Uterus (tissue), 4 donors: ENCODE measurements at places on chromosomes 5 and 9.

DNA sequence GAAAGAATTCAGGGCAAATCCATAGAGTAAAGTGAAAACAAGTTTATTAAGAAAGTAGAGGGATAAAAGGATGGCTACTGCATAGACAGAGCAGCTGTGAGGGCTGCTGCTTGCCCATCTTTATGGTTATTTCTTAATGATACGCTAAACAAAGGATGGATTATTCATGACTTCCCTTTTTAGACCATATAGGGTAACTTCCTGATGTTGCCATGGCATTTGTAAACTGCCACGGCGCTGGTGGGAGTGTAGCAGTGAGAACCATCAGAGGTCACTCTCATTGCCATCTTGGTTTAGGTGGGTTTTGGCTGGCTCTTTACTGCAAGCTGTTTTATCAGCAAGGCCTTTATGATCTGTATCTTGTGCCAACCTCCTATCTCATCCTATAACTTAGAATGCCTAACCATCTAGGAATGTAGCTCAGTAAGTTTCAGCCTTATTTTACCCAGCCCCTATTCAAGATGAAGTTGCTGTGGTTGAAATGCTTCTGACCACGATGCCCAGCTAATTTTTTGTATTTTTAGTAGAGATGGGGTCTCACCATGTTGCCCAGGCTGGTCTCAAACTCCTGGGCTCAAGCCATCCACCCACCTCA lies 42.1 kb downstream of the RFK start:
- no peak for DNase-seq

- DNase-seq = no peak
Measured at GRCh38 chr5:32445287-32445758, 783 bp upstream of the ZFR start.

GRCh38 chr9:86816868-86817267 lies 130.4 kb downstream of the GAS1 start:
- no peak for DNase-seq

DNA sequence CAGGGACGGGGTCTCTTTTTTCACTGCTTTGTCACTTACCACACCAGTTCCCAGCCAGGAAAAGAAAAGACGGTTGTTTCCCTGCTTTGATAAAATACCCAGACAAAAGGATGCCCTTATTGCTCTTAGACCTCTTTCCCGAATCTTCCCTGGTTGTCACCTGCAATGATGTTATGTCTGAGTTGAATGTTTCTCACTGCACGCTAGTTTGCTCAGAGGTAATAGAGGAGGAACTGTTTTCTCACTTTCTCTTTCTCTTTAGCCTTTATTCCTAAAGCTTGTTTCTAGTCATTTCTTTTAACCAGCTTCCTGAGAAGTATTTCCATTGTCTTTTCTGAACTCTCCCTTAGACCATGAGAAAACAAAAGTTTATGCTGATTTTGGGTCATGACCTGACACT lies 32.9 kb downstream of the ACER2 start:
- DNase-seq = no peak

DNA sequence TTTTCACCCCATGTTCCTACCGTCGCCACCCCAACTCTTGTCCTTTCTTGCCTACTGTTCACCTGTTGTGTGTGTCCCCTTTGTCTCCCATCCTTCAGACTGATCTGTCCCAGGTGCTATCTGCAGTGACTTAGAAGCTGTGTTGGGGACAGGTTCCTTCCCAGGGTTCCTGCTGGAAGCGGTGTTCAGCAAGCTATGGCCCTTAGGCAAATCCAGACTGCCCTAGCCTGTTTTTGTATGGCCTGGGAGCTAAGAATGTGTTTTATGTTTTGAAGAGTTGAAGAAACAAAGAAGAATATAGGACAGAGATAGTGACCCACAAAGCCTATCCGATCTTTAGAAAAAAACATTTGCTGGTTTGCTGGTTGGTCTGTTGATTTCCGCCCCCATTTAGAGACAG lies 236.4 kb downstream of the GOLPH3 start:
- no peak for DNase-seq

DNA sequence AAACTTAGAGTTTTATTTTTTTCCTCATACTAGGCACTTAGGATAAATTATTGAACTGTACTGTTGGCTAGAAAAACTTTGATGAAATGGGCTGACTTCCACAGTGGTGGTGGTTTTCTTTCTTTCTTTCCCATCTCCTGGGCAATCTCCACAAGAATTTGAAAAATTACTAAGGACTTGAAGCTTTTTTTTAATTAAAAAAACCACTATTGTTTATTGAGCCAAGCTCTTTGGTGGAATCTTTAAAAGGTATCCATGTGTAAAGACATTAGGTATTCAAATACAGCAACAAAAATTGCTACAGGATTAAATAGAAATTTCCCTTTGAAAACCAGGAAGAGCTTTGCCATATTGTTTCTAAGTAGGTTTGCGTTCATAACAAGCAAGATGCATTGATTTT lies 14.1 kb downstream of the MARCHF6 start:
- no peak for DNase-seq

DNA sequence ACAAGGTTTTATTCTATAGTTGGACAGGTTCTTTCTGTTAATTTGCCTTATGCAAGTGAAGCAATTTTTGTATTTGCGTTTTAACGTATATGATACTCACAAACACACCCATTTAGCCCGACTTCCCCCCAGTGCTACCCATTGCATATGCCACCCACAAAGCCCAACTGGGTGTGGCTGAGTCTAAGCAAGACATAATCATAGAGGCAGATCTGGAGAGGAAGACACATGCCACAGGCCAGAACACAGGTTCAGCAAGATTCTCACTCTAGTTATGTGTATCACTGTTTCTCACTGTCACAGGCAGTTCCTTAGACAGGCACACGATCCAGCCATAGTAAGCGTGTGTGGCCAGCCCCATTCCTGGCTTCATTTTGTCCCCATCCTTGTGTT lies 29.0 kb upstream of the PUM3 start:
- no peak for DNase-seq

- DNase-seq = no peak
Measured at GRCh38 chr5:66967102-66967501, 229.5 kb downstream of the CD180 start.

GRCh38 chr5:175466700-175467318 lies 11.6 kb upstream of the SFXN1 start:
- peak; percentile 48 for DNase-seq

GRCh38 chr5:145743396-145744061 lies 91.6 kb downstream of the PRELID2 start:
- no peak for DNase-seq
